ENCODE measurements at places on chromosomes 4 and X.

- DNase-seq, result no peak
These were observed 61.6 kb downstream of the KDM5C start for GRCh38 chrX:53163436-53163835.

- no peak for DNase-seq
These were observed 50.0 kb upstream of the CLCN4 start for GRCh38 chrX:10106806-10107205.

- DNase-seq, result no peak
These were observed 27.7 kb upstream of the GPC3 start for GRCh38 chrX:134013092-134013497.

GRCh38 chr4:23483320-23483960 is 406.4 kb downstream of the PPARGC1A start:
- DNase-seq, result no peak

DNA sequence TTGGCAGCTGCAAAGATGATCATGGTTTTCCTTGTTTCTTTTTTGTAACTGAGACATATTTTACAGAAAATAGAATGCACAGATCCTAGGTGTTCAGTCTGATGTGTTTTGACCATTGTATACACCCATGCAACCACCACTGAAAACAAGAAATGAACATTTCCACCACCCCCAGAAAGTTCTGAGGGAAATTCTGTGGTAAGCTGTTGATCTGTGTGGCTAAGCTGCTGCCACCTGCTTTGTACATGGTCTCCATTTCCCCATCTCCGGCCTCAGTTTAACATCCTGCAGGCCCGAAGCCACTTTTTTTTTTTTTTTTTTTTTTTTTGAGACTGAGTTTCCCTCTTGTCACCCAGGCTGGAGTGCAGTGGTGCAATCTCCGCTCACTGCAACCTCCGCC is 65.3 kb downstream of the NYX start:
- DNase-seq, result peak; percentile 24

DNA sequence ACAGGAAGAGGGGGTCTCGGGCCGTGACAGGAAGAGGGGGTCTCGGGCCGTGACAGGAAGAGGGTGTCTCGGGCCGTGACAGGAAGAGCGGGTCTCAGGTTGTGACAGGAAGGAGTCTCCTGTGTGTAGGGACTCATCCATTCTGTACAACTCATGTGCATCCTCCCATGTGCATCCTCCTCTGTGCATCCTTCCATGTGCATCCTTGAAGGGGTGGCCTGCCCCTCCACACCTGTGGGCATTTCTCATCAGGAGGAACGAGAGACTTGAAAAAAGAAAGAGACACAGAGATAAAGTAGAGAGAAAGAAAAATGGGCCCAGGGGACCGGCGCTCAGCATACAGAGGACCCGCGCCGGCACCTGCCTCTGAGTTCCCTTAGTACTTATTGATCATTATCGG is 30.2 kb upstream of the PLCXD1 start:
- DNase-seq, result no peak

- no peak for DNase-seq
These were observed 33.6 kb upstream of the BMPR1B start for GRCh38 chr4:94724016-94724790.

- peak; percentile 69 for DNase-seq
These were observed 187.5 kb downstream of the QDPR start for GRCh38 chr4:17324386-17324830.

DNA sequence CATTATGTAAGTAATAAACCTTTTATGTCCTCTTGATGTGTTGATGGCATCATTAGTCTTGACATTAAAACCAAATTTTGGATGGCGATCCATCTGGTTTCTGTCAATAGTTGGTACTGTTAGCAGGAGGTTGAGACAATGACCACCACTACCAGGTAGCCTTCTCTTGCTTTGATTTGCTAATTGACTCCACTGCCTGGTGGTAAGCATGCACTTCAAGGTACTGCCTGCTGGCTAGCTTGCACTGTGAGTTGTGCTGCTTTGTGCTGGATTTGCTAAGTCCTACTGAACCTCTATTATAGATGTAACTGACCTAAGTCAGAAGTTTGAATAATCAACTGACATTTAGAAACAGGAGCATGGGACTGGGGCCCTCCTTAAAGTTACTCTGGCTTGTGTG is 46.3 kb downstream of the ATP1B4 start:
- no peak for DNase-seq

DNA sequence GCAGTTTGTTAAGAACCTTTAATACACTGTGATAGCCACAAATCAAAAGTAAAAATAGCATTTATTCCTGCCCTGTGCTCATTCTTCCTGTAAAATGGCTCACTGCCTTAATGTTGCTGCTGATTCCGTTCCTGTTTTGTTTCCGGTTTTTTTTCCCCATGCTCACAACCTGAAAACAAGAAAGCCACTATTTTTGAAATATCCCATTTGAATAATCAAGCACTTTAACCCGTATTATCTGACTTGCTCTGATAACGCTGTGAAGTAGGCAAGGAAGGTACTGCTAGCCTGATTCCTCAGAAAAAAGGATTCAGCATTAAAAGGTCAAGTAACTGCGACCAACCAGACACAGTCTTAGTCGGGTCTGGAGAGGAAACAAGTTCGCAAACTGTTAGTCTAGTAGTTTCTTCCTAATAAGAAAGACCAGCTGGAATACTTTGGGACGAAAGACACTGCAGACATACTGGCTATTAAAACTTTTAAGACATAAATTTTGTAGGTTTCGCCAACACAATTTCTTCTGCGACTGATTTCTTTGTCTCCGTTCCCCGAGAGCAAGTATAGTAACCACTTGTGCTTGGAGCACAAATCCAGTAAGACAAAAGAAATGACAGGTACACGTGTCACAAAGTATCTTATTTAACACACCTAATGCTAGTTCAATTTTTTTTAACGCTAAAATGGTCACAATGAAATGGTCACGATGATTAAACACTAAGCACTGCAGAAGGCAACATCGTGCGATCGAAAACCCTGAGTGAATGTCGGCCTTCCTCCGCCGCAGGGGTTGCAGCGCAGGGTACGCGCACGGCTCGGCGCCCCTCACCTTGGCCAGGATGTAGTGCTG is 802 bp downstream of the COX18 start:
- DNase-seq, result peak; percentile 39

All from thymus (tissue), 14 donors.